ENCODE measurements at places on chromosomes 16 and 17.

- DNase-seq: no peak
These were observed 46.1 kb downstream of the GTF3C1 start for GRCh38 chr16:27503662-27504061.

DNA sequence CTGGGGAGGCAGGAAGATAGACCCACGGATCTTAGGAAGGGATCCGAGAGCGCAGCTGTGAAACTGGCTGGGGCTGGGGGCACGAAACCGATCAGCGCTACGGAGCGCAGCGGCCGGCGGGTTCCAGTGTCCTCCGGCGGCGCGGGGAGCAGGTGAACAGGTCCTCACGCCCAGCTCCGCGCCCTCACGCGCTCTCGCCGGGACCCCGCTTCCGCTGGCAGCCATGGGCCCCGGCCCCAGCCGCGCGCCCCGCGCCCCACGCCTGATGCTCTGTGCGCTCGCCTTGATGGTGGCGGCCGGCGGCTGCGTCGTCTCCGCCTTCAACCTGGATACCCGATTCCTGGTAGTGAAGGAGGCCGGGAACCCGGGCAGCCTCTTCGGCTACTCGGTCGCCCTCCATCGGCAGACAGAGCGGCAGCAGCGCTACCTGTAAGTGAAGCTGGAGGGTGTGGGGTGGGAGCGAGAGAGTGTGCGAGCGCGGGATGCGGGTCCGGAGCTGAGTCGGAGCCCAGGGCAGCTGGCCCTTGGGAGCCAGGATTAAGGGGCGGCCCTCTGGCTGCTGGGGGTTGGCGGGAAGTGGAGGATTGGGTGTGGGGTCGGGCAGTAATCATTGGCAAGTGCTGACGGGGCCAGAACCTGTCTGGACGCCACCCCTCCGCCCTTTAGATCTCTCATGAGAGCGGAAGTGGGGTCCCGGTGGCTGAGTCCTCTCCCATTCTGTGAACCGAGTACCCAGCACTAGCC, 479 bp downstream of the ITGA3 start:
- DNase-seq: peak; percentile 85

DNA sequence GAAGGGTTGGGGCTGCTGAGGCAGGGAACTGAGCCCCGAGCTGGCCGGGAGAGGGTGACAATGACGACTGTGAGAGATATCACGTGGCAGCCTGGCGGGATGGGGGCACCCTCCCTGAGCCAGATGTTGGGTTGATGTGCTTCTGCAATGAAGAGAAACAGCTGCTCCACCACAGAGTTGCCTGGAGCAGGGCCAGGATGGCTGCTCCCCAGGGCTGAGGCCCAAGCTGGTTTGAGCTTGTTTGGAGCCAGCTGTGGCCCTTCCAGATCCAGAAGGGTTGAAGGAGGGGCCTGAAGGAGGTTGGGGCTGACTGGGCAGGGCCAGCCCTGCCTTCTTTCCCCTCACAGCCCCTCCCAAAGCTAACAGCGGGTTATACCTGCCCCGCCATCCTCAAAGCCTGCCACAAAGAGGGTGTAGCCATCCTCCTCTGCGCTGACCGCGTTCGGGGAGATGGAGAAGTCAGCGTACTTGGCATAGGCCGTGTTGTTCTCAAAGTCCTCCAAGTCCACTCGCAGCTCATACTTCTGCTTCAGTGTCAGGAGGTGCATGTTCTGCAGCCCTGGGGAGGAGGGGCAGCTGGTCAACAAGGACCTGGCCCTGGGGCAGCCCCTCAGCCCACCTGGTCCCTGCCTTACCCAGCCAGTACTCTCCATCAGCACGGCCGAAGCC, 2.1 kb downstream of the MFAP4 start:
- no peak for DNase-seq

GRCh38 chr17:63929860-63930766, 2.0 kb downstream of the CD79B start:
- no peak for DNase-seq

GRCh38 chr17:75511270-75511609, 4.1 kb downstream of the CASKIN2 start:
- DNase-seq: no peak

- no peak for DNase-seq
These were observed 5.6 kb downstream of the CASKIN2 start for GRCh38 chr17:75509528-75510258.

DNA sequence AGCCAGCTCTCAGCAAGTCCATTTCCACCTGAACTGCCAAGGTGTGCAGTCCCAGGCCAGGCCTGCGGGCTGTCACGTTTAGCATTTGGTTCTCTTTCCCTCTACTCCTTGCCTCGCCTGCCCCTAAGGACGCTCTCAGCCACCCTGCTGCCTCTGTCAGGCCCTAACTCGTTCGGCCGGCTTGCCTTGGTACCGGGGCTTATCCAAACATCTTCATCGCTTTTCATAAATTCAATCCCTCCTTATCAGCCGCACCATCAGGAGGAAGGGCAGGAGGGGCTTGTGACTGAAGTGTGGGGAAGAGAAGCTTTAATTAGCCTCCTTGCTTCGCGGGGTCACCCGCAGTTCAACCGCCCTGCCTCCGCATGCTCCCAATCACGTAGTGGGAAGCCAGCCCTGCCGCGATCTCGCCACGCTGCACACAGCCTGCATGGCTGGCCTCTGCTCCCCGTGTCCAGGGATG, 231.1 kb downstream of the SOX9 start:
- no peak for DNase-seq

DNA sequence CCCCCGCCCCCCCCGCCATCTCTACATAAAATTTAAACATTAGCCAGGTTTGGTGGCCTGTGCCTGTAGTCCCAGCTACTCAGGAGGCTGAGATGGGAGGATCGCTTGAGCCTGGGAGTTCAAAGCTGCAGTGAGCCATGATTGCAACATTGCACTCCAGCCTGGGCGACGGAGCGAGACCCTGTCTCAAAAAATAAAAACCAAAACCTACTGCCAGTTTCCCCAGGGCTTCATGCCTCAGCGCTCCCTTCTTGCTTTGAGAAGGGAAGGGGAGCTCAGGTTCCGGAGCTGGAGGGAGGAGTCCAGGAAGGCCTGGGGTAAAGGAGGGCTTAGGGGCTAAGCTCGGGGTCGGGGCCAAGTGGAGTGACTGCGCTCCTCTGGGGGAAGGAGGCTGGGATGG, 20.5 kb downstream of the PLCD3 start:
- DNase-seq: no peak

GRCh38 chr16:49478107-49478506, 104.5 kb downstream of the C16orf78 start:
- DNase-seq: no peak

GRCh38 chr16:83350481-83350880, 457.3 kb upstream of the HSBP1 start:
- DNase-seq: no peak

GRCh38 chr17:72580321-72581127, 459.7 kb downstream of the SOX9 start:
- no peak for DNase-seq

DNA sequence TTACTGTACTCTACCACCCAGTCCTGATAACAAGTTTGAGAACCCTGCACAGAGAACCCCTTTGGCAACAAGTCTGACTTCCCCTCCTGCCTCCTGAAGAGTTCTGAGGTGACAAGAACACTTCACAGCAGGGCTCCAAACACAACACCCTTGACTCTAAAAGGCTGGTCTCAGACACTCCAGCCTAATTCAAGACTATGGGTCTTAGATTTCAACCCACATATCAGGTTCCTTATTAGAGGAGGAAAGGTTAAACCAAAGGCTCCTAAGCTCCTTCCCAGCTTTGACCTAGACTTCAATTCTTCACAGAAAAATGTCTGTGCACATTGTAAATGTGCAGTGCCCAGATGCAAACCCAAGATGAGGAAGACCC, 23.0 kb downstream of the RANBP10 start:
- DNase-seq: no peak

- DNase-seq: no peak
These were observed 267.7 kb downstream of the ABCC12 start for GRCh38 chr16:47888142-47888541.

DNA sequence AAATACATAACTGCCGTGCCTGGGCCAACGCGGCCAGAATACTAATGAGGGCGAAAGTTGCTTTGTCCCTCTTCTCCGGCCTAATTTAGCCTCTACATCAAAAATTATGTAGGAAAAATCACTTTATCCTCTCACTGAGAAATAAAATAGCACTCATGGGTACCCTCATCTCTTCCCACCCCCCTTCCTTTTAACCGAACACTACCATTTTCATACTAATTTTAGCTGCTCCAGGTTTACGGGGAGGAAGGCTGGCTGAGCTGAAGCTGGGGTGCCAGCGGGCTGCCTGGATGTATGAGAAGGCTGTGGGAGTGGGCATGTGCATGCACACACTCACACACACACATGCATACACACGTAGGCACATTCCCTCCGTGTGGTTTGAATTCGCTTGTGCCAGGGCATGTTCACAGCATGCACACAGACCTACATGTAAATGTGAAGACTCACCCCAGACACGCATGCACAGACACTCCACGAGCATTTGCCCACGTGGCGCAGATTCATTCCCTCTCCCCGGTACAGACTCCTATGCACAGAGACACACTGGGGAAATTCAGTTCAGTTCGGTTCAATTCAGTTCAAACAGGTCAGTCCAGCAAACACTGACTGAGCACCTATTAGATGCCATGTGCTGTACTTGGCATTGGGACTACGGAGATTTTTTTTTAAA, 145.1 kb downstream of the MRM1 start:
- no peak for DNase-seq

GRCh38 chr17:81381632-81382577, 13.4 kb upstream of the BAHCC1 start:
- DNase-seq: no peak

- DNase-seq: peak; percentile 24
These were observed 6.3 kb downstream of the UBE2O start for GRCh38 chr17:76446449-76447231.

- DNase-seq: no peak
These were observed 10.3 kb downstream of the CNTNAP4 start for GRCh38 chr16:76287466-76287865.

GRCh38 chr16:74051-74746, 1.8 kb upstream of the RHBDF1 start:
- no peak for DNase-seq

DNA sequence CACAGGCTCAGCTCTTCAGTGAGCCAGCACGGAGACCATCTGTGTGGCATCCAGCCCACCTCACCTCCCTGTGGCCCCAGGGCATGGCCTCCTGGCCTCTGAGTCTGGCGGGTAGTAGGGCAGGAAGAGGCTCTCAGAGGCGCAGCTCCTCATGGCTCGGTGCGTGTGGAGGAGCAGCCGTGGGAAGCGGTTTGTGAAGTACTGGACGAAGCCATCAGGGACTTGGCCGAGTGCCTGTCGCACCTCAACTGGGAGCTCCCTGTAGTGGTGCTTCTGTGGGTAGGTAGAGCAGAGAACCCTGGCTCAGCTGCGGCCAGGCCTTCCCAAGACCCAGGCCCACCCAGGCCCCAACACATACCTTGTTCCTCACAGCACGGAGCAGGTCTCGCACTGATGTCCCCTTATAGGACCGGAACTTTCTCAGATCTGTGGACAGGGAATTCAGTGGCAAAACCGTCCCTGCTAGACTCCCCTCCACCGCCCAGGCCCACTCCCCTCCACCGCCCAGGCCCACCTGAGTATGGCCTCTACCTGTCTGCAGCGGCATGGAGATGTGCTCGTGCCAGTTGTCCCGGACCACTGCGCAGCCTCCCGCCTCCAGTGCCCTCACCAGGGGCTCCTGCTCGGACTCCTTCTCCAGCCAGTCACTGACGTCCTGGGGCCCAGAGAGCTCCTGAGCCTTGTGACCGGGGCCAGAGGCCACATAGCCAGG, 12.2 kb downstream of the PLK1 start:
- DNase-seq: no peak

GRCh38 chr17:3632287-3632686, 3.8 kb downstream of the SHPK start:
- no peak for DNase-seq

DNA sequence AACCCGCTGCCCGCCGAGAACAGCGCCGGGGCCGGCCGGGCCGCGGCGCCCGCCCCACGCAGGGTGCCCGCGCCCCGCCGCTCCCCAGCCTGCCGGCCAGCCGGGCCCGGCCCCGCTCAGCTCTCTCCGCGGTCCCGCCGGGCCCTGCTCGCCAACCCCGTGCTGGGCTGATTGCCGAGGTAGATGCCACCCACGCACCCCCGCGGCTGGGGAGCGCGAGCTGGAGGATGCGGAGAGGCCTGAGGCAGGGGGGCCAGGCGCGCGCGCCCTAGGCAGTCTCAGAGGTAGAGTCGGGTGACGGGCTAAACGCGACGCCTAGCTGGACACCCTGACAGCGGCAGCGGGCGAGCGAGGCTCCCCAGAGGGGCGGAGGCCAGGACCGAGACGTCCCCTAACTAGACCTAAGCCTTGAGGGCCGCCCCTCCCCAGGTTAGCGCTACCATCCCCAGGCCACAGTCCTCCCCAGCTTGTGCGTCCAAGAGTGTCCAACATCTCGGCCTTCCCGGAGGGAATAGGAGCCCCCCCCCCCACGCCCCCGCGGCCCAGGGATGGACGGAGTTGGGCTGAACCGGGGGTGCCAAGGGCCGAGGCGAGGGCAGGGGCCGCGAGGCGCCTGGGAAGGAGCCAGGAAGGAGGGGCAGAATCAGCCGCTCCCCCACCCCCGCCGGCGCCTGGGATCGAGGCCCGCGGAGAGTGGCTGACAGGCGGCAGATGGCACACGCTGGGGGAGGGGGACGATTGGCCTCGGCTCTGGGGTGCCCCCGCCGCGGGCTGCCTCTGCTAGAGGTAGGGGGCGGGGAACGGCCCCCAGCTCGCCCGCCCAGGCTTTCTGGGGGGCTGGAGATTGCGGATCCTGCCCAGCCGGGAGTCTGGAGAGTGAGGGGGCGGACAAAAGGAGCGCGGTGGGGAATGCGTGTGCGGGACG, 2.5 kb upstream of the ZNF423 start:
- peak; percentile 59 for DNase-seq

GRCh38 chr17:64264891-64265290, 1.8 kb upstream of the TEX2 start:
- no peak for DNase-seq

- peak; percentile 34 for DNase-seq
These were observed 291.0 kb upstream of the TNRC6C start for GRCh38 chr17:77667478-77667877.

GRCh38 chr16:86740906-86741799, 162.8 kb downstream of the FOXL1 start:
- no peak for DNase-seq

DNA sequence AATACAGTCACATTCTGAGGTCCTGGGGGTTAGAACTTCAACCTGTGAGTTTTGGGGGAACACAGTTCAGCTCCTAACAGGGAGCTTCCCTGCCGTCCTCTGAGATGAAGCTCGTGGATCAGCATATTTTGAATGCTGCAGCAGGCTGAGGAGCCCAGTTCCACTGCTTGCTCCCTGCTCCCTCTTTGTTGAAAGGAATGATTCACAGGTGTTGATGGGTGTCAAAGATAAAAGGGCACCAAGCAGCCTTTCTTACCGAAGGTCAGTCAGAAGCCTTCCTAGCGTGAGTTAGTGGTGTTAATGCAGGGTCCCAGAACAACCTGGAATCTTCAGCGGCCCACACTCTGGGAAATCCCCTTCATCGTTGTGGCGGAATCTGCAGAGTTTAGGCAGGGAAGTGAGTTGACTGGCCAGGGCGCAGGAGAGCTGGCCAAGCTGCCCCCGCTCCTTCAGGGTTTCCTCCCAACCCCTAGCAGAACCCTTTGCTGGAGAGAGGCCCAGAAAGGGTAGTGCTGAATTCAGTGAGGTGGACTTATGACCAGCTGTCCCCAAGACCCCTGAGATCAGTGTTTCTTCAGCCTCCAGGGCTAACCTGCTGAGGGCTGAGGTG, 114.8 kb downstream of the GNAO1 start:
- DNase-seq: no peak

- no peak for DNase-seq
These were observed 58.7 kb downstream of the CMC2 start for GRCh38 chr16:80947708-80948625.

GRCh38 chr16:31519759-31520431, 7.8 kb upstream of the AHSP start:
- no peak for DNase-seq

Data from activated CD4-positive, alpha-beta memory T cell treated with anti-CD3 and anti-CD28 coated beads for 36 hours (primary cell).